ENCODE measurements at places on chromosomes 3 and 15.

DNA sequence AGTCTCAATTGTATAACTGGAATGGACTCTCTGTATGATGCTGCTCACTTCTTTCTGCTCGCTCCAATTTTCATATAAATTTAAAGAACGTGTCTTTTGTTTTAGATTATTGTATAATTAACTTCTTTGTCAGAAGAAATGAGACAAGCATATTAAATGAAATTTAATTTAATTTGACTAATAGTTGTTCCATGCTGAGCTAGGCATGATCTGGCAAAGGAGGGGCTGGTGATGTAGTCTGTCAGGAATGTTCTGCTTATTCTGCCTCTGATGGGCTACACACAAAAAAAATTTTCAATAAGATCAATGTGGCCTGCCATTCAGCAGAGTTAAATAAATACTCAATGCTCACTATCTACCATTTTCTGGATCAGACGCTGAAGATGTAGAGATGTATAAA is 208.4 kb upstream of the CD96 start:
- DNase-seq, result no peak

- DNase-seq, result no peak
Observed at GRCh38 chr3:33883951-33884561, 85.6 kb downstream of the PDCD6IP start.

- DNase-seq, result no peak
Observed at GRCh38 chr3:31055757-31056156, 161.3 kb upstream of the GADL1 start.

DNA sequence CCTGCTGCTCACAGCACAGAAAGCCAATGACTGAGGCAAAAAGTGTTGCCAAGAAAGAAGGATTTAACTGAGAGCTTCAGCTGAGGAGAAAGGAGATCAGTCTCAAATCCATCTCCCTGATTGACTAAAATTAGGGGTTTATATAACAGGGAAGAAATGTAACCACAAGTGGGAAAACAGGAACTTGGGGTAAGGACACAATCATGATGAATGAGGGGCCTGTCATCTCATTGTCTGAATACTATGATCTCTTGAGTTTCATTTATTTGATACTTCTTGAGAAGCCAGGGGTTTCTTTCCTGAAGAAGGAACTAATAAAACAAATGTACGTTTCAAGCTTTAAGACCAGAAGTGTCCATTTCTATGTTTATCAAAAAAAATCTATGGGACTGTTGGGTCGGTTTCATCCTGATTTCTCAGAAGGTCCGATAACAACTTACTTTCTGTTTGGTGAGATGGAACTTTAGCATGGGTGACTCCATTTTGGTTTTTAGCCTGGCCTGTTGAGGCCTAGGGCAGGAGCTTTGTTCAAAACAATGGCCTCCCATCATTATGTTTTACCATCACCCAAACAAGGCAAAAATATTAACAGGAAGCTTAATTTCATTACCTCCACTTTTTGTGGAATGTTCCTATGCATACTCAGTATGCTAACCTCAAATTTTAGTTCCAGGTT is 76.6 kb upstream of the PIAS1 start:
- no peak for DNase-seq

GRCh38 chr15:60627298-60627943 is 148.5 kb upstream of the ICE2 start:
- DNase-seq, result no peak

DNA sequence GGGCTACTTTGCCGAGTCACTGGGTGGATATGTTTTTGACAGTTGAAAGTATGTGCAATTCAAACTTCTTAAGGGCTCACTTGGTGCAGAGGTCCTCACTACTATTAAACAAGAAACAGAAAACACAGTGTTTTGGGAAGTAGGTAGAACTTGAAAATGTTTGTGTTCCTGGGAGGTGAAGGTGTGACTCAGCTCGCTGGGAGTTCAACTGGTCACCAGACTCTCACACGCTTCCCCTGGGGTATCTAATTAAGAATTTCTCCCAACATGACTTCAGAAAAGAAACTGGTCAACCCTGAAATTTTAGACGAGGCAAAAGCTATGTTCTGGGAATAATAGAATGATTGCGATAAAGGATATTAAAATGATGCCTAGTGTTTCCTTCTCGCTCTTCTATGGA is 1039.8 kb upstream of the SEMA6D start:
- no peak for DNase-seq

DNA sequence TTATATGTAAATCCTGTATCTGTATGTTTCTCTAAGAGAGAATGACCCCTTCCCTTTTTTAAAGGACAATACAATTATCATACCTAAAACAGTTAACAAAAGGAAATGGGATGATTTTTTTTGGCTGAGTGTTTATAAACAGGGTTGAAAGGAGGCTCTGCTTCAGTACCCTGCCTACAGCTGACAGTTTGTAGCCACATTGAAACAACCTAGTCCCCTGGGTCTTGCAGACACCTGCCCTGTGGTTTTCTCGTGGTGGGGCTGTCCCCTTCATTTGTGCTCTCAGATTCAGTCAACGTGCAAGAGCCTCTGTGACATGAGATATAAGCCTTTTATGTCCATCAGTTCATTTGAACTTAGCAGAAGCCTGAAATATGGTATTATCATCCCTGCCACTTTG is 2.3 kb upstream of the HMCES start:
- no peak for DNase-seq

GRCh38 chr3:107904536-107905066 is 186.2 kb downstream of the CD47 start:
- no peak for DNase-seq

GRCh38 chr3:128432971-128433836 is 33.5 kb downstream of the DNAJB8 start:
- no peak for DNase-seq

DNA sequence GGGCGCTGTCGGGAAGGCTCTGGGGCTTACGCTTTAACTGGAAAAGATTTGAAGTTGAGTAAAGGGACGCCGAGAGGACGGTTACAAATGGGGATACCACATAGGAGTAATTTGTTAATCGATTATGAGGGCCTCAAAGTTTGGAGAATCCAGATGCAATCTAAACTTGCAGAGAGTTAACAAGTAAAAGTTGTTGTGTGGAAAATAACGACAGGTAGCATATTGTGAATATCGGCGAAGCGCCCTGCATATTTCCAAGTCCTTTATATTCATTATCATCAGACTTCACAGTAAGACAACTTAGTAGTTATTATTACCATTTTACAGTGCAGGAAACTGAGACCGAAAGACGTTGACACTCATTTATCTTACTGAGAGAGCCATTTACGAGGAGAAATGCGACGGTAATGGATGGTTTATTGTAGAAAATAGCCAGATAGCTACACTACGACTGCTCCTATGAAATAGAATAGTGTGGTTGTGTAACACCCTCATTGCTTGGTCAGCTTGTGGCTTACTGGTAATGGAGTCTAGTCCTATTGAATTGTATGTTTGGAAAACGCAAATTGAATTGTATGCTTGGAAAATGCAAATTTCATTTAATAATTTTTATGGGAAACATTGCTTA is 700 bp downstream of the MKRN2 start:
- DNase-seq, result no peak

DNA sequence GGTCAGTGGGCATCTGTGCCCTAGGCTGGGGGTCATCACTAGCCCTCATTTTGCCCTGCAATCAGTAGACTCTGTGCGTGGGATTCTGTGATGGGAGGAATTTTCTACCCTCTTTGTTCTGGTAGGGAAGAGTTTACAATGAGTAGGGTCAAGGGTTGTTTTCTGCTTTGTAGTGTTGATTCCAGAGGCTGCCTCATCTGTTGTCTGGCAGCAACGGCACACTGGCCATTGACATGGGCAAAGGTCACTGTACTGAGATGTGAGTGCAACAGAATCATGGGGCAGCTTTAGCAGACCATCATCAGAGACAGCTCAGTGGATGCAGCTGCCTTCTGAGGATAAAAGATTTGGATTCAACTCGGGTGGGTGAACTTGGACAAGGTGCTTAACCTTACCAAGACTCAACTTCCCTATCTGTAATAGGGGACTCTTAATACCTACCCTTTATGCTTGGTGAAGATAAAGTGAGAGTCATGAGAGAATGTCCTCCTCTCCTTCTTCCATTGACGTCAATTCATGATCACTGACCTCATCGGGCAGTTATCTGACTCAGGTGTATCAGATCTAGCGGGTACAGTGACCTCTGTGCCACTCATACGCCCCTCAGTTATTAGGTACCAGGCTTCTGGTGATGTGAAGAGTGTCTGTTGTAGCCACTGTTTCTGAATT is 127.5 kb downstream of the RPLP1 start:
- DNase-seq, result no peak

DNA sequence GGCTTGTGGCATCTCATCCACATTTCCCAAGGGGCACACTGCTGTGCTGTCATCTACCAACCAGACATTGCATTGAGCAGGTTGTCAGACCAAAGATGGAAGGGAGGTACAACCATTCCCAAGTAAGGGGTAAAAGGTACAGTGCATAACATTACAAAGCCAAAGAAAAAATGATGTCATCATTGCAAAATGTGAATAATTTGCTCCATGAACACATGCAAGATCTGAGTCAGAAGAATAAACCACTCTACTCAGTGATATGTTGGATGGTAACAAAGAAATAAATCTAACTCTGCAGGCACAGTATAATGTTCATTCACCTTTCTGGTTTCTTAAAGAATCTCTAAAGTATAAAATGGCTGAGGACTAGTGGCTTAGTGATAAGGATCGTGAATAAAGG is 202.7 kb downstream of the MAGI1 start:
- DNase-seq, result no peak

DNA sequence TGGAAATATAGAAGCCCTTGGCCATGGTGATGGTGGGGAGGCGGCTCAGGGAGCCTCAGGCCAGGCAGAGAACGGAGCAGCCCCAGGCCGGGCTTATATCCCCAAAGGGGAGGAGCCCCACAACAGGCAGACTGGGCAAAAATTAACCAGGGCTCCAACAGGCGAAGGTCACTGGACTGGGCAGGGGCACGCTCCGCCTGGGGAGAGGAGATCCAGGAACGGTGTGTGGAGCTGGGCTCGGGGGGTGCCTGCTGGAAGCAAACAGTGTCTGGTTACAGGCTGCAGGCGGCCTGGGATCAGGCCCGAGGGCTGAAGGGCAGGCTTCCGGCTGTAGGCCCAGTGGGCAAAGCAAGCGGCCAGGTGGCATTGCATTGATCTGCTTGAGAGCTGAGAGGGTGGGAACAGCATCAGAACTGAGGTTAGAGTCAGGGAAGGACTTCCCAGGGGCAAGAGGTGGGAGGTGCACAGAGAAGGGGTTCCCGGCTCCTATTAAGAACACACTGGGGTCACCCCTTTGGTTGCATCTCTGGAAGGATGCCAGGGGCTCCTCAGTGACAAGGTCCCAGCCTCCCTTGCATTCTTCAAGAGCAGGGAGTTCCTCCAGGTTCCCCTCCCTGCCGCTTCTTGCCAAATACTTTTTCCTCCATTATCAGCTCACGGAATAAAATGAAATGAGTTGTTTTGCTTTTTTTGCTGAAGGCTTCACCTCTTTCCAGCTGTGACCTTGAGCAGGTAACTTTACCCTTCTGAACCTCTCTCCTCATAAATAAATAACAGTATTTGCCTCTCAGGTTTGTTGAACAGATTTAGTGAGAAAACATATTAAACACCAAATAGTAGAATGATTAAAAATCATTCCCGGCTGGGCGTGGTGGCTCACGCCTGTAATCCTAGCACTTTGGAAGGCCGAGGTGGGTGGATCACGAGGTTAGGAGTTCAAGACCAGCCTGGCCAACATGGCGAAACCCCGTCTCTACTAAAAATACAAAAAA is 7.8 kb downstream of the ANPEP start:
- no peak for DNase-seq

GRCh38 chr3:107956991-107957900 is 133.6 kb downstream of the CD47 start:
- DNase-seq, result no peak

DNA sequence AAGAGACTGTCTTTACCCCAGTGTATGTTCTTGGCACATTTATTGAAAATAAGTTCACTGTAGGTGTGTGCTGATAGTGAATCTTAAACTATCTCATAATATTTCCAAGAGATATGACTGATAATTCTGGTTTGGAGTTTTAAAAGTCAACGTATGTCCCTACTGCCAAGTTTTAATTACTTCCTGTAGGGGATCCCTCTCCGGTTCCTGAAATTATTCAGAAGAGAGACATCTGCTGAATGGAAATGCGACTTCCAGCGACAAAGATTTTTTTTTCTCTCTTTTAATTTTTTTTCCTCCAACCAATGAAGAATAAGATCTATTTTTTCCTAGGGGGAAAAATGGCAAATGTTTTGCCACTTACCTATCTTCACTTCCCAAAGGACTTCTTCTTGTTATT is 498.9 kb upstream of the TGFBR2 start:
- DNase-seq, result no peak

DNA sequence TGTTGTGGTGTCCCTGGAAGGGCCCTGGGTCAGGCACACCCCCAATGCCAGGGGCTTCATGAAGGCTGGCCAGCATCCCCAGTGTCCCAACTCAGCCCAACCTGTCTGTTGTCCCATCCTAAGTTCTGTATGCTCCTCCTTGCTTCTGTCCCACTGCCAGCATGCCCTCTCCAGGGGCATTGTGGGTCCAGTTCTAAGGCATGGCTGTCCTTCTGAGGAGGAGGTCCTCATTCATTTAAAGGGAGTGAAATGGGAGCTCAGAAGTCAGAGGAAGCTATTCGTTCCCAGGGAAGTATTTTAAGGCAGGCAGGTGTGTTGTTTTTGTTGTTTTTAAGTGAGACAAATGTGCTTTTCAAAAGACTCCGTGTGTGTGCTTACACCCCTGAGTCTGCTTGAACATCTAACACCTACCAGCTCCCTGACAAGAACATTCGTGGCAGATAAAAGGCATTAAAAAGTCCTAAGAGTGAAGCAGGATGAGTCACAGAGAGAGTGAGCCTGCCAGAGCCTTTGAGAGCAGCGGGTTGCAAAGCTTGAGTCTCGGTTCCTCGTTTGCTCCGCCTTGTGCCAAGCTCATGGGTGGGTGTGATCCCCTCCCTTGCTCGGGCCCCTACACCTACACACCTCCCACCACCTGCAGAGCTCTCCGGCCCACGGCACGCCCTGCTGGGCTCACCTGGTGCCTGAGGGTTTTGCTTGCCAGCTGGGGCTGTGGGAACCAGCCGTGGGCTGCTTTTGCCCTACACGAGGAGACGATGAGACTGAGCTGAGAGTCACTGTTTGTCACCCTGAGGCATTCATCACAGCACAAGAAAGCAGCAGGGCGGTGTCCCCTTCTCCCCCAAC is 183.4 kb upstream of the TOPAZ1 start:
- DNase-seq, result no peak

DNA sequence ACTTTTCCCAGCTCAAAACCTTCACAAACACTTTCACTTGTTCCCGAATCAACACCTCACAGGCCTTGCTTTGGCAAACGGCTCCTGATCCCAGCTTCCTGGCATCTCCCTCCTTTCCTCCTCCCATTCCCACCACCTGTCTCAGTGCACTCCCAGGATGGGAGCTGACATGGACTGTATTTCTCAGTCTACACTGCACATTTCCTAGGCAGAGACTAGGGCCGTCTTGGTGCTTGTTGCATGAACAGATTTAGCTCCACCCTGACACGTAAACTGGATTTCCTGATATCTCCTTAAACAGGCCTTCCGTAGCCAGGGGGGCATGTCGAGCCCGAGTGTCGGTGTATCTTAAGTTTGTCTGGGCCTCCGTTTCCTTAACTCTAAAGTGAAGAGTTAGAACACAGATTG is 790 bp upstream of the WHAMM start:
- no peak for DNase-seq

- DNase-seq, result no peak
Observed at GRCh38 chr3:171867981-171868380, 24.8 kb downstream of the TMEM212 start.

Measured in stimulated activated CD8-positive, alpha-beta memory T cell treated with anti-CD3 and anti-CD28 coated beads, Interleukin-4, amount 100 ng/mL, for 1 hour (primary cell).